ENCODE measurements at places on chromosomes 3 and 15.
A peak's percentile ranks its signal among the peaks of the same experiment; 100 is the strongest.

GRCh38 chr15:51992953-51993352, 21.4 kb upstream of the LEO1 start:
- DNase-seq, result no peak

DNA sequence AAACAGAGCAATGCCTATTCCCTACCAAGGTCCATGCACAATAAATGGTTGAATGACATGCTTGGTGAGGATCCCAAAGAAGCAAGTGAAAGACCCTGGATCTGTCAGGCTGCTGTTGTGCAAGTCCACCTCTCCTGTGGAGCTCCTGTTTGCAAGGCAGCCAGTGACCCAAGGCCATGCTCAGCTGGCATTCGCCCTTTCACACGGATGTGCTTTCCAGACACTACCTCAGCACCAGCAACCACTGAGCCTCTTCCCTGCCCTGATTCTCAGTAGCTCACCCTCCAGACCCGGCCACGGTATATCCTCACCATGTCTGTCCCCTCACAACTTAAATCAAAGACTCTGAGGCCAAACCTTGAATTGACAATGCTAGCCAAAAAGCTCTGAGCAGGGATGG, 23.3 kb downstream of the WWTR1 start:
- DNase-seq, result no peak

DNA sequence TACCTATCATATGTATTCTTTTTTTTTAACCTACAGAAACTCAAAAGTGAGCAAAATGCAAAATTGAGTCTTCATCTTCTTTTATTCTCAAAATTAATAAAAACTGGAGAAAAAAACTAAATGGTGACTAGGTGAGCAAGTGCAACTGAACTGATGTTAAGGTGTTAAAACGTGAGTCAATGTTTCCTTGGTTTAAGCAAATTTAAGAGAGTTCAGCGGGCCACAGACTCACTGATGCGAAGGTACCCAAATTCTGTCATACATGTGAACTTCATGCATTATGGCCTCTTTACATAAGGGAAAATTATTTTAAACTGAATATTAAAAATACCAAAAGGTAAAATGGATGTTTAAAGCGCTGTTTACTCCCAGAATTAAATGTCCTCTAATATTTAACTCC, 206.6 kb downstream of the FOXP1 start:
- DNase-seq, result no peak

DNA sequence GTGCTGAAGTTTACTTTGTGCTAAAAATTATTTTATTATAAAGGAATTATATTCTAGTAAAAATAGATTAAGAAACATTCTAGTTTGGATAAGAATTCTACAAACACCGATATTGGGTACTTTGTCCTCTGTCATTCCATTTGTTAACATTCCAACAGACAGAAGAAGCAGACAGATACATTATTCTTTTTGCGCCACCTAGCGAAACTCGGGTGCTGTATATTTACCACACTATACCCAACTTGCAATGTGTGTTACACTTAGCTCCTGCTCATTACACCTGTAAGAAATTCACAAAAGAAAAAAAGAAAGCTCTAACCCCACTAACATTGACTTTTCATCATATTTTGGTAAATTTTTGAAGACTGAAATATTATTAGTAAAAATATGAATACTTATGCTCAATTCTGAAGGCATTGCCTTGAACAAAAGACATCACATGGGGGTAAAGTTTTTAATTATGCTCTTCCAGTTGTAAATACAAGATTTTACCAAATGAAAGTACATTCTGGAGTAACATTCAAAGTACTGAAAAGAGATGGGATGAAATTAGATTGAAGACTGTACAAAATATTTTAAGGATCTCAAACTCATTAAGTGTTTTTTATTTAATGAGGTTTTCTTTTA, 136.5 kb upstream of the MLF1 start:
- DNase-seq, result peak; percentile 76

DNA sequence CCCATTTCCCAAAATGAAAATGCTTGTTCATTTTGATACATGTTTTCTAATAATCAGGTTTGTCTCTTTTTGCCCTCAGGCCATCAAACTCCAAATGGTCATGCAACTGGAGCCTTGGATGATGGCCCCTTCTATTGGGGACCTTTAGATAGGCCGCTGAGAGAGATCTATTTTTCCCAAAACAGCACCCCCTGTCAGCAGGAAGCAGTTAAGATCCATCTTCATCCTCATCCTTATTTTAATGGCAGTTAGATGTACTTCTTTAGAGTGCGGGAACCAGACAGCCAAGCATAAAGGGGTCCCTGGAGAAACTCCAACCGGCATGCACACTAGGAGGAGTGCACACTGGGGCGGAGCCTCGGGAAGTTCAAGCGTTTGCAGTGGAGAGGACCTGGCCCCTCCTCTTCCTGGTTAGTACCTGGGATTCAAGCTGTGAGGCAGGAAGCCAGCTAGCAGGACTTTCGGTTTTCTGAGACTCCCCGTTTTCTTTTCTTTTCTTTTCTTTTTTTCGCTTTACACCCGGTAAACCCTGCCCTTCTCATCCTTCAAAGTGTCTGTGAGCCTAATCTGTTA, 31.9 kb upstream of the STRIT1 start:
- DNase-seq, result no peak
